B cell (primary cell): ENCODE measurements at places on chromosomes 7 and 10. TPM values are rescaled to one million over a fixed set of nuclear protein-coding genes. Genes with fewer than 3 reads are reported as not detected.

- no peak for DNase-seq
These were observed 273.8 kb downstream of the NRG3 start for GRCh38 chr10:82148764-82149163.

DNA sequence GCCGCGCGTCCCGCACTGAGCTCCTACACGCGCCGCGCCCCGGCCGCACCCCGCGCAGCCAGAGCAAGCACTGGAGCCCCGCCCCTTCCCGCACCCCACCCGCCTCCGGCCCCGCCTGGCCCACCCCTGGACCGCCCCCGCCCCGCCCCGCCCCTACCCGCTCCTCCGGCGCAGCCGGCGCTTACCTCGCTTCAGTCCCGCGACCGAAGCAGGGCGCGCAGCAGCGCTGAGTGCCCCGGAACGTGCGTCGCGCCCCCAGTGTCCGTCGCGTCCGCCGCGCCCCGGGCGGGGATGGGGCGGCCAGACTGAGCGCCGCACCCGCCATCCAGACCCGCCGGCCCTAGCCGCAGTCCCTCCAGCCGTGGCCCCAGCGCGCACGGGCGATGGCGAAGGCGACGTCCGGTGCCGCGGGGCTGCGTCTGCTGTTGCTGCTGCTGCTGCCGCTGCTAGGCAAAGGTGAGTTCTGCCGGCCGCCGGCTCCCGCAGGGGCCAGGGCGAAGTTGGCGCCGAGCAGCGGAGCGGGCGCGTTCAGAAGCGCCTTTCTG lies at the start of gene RET:
Gene RET (plus strand): TSS at position 194 of the 545 bp plus-strand sequence. CDS start 190 bp downstream, at position 384.
- DNase-seq = peak; percentile 17

Gene LAMB1
- not detected in 2 replicates for total RNA-seq

DNA sequence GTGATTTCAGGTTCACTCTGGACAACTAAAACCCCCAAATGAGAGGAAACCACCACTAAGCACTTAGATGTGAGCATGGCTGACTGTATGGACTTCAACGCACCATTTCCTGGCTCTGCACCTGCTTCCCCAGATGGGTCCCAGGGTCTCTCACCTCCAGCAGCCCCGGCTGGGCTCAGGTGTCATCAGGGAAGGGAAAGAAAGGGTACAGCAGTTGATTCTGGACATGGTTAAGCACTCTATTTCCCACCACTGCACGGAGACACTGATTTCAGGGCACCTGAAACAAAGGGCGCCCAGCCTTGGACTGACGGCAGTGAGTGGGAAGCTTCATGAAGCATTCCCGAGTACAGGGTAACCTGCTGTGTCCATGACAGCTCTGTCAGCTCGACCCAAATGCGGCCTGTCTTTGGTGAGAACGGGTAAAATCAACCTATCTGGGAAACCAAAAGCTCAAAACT lies 19.0 kb downstream of the FAM53B start:
- peak; percentile 29 for DNase-seq

DNA sequence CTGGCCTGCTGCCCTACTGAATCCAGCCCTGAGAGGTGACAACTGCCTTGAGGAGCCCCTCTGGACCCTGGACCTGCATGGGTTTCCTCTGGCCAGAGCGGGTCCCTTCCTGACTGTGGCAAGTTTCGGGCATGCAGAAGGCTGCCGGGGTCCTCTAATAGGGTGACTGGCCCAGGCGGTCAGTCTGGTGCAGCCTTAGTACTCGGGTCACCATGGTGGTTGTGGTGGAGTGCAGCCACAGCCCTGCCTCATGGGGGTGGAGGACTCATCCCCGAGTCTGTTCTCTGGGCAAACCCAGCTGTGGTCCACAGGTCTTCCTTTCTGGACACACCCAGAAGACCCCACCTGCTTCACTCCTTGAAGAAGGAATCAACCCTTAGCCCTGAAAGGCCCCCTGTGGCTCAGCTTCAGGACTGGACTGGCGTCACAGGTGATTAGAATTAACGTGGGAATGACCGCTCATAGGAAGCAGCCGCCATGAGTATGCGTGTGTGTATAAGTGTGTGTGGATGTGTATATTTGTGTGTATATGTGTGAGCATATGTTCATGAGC lies 28.7 kb downstream of the RAMP3 start:
- no peak for DNase-seq

- no peak for DNase-seq
These were observed 1.7 kb downstream of the ADAP1 start for GRCh38 chr7:952548-953441.

Gene DYNC1I1
- total RNA-seq = not detected in 2 replicates
